ENCODE measurements at places on chromosomes 7 and 10.

DNA sequence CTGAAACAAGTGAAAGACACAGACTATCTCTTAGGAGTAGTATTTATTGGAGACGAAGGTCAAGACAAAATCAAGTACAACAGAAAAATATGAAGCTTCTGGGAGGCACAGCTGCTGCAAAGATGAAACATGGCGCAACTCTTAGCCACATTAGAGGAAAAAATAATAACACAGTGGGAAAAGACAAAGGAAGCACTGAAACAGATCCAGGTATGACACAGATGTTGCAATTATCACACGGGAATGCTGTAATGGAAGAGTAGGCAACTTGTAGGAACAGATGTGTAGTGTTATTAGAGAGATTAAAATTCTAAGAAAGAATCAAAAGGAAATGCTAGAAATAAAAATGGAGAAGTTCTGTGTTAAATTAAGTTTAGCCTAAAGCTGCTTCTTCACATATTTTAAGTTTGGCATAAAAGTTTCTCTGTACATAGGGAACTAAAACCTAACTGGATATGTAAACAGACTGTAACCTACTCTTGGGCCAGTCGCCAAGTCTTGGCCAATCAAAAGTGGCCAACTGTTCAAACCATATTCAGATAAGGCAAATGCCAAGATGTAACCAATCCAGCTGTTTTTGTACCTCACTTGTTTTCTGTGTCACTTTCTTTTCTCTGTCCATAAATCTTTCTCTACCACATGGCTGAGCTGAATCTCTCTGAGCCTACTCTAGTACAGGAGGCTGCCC lies 1132.0 kb upstream of the LRRTM3 start:
- no peak for DNase-seq

GRCh38 chr10:30978843-30979242 lies 52.8 kb downstream of the ZNF438 start:
- no peak for DNase-seq

DNA sequence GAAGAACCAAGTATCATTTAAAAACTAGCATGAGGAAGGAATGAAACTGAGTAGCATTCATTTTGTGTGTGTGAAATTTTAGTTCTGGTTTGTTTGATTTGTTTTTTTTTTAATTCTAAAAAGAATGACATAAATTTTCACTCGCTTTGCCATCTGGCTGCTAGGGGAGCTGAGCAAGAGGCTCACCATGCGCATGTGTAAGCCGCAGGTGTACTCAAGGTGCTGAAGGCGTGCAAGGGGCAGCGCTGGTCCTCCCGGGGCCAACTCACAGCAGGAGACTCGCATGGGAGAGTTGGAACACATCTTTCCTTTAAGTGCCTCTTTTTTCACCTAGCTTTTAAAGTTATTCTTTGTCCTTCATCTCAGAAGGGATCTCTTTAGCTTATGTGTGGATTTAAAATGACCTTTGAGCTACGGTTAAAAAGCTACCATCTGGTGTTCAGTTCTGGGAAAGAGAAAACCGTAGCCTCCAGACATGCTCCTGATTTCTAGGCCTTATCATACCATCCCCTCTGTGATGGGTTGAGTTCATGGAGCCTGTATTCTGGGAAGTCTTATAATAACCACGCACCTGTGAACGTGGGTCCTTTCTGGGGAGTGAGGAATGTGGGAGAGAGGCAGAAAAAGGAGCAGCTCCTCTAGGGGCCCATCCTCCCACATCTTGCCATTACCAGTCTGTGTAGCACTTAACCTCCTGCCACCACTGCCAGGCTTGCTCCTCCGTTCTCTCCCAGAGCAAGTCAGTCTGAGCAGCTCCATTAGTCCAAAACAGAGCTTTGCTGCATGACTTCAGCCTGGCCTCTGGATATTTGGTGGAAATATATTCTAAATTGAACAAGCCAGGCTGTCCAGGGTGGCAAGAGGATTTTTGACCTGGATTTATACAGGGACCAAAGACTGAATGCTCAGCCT lies 61.9 kb downstream of the KLHDC10 start:
- DNase-seq: no peak

GRCh38 chr7:14270099-14270498 lies 280.6 kb upstream of the ETV1 start:
- no peak for DNase-seq

GRCh38 chr7:158431941-158432347 lies 155.7 kb downstream of the PTPRN2 start:
- DNase-seq: no peak

GRCh38 chr10:23643111-23643780 lies 204.4 kb downstream of the OTUD1 start:
- DNase-seq: no peak

Measured in stimulated activated CD8-positive, alpha-beta memory T cell treated with anti-CD3 and anti-CD28 coated beads, Interleukin-12 subunit alpha, Interleukin-12 subunit beta, amount 100 ng/mL, for 1 hour (primary cell).